ENCODE measurements at places on chromosomes 5 and 9.

GRCh38 chr5:161539016-161539415 is 7.5 kb downstream of the GABRB2 start:
- no peak for DNase-seq

- DNase-seq, result no peak
Observed at GRCh38 chr5:158380661-158381060, 521.7 kb upstream of the CLINT1 start.

DNA sequence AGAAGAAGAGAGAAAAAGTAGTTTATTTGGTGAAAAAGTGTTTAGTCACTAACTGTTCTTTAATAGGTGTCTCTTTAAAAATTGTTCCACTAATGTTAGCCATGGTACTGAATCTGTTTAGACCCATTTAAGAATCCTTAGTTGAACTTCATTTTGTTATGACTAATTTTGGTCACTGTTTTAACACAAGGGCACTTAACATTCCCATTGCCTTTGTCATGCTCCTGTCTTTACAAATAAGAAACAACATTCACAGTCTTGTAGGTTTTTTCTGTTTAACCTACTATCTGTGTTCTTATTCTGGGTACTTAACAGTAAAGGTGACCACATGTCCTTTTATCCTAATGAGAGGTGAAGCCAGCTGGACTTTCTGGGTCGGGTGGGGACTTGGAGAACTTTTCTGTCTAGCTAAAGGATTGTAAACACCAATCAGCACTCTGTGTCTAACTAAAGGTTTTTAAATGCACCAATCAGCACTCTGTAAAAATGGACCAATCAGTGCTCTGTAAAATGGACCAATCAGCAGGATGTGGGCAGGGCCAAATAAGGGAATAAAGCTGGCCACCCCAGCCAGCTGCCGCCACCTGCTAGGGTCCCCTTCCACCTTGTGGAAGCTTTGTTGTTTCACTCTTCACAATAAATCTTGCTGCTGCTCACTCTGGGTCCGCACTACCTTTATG is 116.7 kb downstream of the WDR70 start:
- DNase-seq, result peak; percentile 35

GRCh38 chr5:178130576-178131445 is at the start of gene RMND5B:
Gene RMND5B (plus strand): TSS chr5:178131014. CDS start chr5:178138120, 7,106 bp downstream.
- peak; percentile 82 for DNase-seq

DNA sequence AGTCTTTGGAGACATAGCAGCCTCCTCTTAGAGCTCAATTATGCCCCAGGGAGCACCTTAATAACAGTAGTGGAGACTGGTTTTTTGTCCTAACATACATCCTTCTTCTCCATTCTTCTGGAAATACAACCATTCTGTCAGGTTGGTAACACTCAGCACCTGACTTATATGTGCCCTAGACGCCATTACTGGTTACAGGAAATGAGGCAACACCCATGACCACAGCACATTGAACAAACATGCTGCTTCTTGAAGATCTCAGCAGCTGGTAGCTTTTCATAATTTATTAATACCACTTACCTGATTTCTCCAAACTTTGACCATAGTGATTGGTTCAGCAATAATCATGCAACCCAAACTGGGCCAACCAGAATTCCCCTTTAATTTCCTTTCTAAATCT is 25.1 kb upstream of the TRPM3 start:
- DNase-seq, result no peak

DNA sequence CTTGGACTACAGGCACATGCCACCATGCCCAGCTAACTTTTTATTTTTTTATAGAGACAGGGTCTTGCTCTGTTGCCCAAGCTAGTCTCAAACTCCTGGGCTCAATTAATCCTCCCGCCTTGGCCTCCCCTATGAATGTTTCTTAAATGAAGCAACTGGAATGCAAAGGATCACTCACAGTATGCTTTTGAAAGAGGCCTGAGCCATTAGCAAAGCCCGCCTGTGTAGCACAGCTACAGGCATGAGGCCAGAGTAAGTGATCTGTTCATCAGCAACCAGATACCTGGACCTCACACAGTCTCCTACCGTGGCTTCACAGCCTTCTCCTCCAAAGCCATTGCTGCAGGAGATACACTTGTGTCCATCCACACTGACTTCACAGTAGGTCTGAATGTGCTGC is 16.9 kb upstream of the RNF183 start:
- DNase-seq, result no peak

DNA sequence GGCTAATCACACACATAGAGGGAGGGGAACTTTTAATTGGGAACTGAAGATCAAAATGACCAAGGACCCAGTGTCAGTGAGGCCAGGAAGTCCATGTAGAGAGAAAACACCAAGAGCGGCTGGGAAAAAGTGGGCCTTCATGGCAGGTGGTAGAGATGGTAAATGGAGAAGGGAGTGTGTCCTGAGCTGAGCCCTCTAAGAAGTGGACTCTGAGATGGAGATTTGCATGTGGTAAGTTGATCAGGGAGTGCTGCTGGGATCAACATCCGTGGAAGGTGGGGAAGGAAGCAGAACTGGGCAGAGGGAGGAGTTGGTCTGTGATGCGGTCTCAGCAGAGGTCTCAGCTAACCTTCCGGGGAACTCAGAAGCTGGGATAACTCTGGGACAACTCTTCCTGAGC is 18.9 kb upstream of the PDZD2 start:
- no peak for DNase-seq

DNA sequence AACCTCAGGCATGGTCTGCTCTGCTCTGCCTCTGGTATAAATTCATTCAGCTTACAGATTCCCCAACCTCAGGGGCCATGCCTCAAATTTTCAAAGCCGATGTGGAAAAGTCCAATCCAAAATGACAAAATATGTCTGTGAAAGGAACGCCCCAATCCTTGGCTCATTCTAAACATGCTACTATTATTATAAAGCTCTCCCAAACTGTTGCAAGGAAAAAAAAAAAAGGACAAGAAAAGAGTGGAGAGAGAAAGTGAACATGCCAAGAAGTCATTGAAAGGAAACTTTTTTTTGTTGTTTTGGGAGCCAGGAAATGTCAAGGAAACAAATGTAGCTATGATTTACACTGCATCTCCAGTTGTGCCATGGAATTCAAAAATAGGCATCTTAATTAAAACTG is 3.8 kb downstream of the COL23A1 start:
- DNase-seq, result no peak

- no peak for DNase-seq
Observed at GRCh38 chr5:133367071-133367786, 245.1 kb downstream of the FSTL4 start.

GRCh38 chr5:171571663-171572062 is 152.2 kb downstream of the FGF18 start:
- DNase-seq, result peak; percentile 65

GRCh38 chr5:15383469-15383868 is 116.5 kb upstream of the FBXL7 start:
- DNase-seq, result peak; percentile 12

DNA sequence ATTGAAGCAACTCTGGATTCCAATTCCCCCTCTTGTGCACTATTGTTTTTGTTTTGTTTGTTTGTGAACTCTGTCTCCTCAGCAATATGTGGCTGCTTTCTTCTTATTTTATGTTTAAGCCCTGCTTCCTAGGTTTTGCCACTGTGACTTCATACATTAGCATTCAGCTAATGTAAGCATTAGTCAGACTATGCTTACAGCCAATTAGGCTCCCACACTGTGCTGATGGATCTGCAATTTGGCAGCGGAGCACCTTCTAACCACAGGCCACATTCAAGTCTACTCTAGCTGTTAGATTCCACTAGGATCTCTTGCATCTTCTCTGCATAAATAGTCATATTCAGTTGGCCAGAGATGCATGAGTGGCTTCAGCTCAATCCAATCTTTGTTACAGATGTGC is 9.6 kb upstream of the BICD2 start:
- DNase-seq, result peak; percentile 78

GRCh38 chr9:71506821-71507220 is 261.5 kb downstream of the CEMIP2 start:
- peak; percentile 68 for DNase-seq
